ENCODE measurements at places on chromosomes 7 and 10.

DNA sequence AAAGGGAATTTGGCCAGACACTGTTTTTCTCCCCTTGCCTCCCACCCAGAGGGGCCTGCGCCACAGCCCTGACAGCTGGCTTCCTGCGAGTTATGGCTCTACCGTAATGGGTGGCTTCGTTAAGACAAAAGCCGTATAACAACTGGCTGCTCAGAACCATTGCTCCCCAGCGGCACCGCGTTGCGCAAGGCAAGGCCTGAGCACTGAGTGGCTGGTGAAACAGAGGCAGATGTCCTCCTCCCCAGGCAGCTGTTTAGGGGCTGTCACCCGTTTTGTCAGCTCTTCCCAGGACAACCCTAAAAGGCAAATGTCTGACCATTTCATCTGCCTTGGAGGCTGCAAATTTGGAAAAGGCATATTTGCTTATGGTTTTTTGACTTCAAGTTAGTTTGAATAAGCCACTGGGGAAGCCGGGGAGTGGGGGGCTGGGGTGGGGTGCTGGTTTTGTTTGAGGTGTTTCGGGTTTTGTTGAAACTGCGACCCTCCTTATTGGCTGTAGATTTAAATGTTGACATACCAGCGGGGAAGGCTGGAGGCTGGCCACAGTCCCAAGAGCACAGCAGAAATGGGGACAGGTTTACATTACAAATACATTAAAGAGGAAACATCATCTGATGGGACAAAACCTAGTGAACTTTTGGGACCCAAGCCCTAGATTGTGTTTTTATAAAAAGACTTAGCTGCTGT is 681 bp upstream of the SPOCK2 start:
- DNase-seq: peak; percentile 35

- no peak for DNase-seq
Measured at GRCh38 chr10:119409906-119410305, 132.6 kb downstream of the RGS10 start.

DNA sequence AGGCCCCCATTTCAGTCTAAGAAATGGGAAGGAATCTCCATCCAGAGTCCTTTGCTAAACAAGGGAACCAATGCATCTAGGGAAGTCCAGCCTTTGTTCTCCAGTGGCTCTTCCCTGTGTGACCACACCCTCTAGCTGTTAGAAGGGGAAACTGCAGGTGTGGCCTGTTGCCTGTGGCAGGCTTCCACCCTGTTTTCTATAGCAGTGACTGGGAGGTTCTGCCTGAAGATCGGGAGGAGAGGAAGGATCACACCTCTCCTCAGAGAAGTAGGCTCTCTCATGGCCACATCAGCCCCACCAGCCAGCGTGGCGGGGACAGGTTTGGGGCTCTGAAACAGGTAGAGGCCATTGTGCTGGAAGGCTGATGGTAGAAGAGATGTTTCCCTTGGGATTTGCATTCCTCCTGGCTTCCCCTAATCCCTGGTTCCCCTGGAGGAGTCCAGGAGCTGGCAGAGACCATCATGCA is 47.7 kb upstream of the TRIM8 start:
- DNase-seq: peak; percentile 64

DNA sequence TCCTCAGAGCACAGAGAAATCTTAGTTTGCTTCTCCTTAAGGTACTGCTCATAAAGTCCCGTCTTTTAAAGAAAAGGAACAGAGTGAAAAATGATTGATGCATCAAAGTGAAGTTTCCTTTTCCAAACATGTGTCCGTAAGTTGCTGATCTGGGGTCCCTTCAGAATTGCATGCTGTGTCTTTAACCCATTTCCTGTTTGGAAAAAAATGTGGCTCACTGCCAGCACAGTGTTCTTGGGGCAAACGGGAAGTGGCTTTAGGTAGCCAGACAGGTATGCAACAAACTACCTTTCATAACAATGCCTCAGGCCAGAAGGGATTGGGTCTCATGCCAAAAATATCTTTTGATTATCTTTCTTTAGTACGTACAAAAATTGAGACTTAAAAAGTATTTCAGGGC is 50.9 kb downstream of the TFAM start:
- no peak for DNase-seq

DNA sequence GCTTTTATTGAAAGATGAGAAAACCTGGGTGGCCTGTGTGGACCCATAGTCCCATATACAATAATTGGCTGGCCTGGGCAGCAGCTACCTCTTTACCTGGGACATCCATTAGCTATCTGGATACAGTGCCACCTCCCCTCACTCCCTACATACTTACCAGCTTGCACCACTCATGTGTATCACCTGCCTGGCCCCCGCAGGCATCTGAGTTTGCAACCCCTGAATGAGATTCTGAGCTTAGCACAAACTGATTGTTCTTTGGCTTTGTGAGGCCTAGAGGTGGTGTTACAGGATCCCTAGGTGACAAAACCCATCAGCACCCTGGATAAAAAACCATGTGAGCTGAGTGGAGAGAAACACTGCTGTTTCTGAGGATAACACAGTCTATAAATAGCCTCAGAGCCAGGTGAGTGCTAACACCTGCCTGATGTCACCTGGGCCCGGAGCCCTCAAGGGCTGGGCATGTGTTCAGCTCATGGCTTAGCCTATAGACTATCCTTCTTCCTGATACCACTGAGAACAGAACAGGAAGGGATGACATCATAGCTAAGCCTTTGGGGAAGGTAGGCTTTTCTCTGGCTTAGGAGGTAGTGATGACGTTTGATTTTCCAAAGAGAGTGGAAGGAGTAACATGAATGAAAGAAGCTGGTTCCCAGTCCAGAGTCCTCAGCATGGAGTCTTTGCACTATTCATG is 2.6 kb upstream of the PPIF start:
- DNase-seq: no peak

DNA sequence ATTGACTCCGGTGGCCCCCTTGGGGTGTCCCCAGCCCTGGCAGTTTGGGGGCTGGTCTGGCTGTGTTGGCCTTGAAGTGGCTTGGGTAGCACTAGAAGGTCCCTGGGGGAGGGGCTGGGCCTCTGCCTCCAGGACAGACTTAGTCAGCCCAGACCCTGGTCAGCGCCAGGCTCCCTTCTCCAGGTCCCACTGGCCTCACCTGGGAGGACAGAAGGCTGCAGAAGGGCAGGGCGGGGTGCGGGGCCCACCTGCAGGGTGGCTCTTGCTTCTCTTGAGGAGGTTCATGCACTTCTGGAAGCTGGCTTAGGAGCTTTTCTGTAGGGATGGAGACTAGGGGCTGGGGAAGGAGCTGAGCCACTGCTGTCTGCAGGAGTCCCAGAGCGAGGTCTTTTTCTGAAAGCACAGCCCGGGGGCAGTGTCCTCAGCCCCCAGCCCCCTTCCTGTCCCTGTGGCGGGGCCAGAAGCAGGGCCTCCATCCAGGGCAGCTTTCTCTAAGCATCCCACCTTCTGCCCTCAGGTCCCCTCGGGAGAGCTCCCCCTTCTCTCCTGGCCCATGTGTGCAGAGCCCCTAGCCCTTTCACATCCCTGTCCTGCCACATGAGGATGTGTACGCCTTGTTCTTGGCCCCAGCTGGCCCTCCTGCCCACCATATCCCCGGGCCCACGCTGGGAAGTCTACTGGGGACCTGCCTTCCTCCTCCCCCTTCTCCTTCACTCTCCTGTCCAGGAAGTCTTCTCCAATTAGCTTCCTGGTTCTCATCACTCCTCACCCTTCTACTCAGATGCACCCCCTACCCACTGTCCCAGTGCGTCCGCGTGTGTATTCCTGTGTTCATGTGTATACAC is 11.0 kb downstream of the TBATA start:
- no peak for DNase-seq

- DNase-seq: no peak
Measured at GRCh38 chr10:24349379-24350001, 140.6 kb downstream of the KIAA1217 start.

DNA sequence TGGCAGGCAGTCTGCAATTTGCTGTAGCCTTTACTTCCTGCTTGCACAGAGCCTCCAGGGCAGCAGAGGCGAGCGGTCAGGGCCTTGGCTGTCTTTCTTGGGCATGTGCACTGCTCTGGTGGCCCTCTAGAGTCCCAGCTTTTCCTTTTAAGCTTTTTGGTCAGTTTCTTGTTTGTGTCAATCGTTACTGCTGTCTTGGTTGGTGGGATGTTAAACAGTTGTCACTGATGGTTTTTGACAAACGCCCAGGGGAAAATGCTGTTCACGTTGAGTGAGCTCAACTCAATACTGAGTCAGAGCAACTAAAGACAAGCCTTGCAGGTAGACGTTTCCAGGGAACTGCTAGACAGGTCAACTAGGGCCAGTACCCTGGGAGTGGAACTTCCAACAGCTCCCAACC is 14.0 kb downstream of the PRKRIP1 start:
- no peak for DNase-seq

DNA sequence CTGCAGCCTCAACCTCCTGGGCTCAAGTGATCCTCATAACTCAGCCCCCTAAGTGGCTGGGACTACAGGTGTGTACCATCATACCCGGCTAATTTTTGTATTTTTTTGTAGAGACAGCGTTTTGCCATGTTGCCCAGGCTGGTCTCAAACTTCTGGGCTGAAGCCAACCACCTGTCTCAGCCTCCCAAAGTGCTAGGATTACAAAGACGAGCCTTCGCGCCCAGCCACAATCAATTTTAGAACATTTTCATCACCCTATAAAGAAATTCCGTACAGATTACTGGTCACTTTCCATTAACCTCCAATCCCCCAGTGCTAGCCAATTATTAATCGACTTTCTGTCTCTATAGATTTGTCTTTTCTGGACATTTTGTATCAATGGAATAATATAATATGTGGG is 32.3 kb upstream of the PALS2 start:
- DNase-seq: no peak

- no peak for DNase-seq
Measured at GRCh38 chr10:132987671-132988571, 45.6 kb upstream of the CFAP46 start.

- no peak for DNase-seq
Measured at GRCh38 chr7:41193738-41194282, 509.1 kb downstream of the INHBA start.

DNA sequence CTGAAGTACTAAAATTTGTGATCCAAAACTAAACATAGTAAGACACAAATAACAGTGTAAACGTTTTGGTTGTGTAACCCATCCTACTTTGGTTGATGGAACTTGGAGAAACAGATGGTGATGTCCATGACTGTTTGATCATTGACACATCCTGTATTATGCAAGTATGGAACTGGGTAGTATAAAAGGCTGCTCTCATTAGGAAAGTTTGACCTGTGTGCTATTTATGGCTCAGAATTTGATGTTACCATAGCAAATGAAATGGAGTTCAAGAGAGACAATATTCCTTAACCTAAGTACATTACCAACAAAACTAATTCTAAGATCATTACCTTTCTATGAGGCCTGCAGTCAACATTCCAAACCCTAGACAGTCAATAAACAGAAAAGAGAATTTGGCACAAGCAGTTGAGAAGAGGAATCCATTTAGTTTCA is 39.9 kb downstream of the DKK1 start:
- DNase-seq: no peak

GRCh38 chr10:124062390-124062789 is 31.0 kb downstream of the CHST15 start:
- DNase-seq: no peak
